ENCODE measurements at places on chromosomes 13 and 19.

DNA sequence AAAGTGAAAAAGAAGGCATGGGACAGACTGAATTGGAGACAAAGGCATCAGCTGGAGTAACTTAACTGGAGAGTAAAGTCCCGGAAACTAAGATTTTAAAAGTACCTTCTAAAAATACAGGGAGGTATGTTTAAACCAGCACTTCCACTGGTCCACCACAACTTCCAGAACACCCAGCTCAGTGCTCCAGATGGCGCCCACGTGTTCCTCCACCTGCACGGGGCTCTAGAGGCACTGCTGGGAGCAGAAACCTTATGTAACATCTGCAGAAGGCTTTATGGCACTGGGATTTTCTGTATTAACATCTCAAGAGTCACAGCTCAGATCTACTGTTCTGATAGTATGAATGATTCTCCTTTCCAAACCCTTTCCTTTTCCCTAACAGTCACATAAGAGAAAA, 252.1 kb downstream of the DCLK1 start:
- DNase-seq = no peak

DNA sequence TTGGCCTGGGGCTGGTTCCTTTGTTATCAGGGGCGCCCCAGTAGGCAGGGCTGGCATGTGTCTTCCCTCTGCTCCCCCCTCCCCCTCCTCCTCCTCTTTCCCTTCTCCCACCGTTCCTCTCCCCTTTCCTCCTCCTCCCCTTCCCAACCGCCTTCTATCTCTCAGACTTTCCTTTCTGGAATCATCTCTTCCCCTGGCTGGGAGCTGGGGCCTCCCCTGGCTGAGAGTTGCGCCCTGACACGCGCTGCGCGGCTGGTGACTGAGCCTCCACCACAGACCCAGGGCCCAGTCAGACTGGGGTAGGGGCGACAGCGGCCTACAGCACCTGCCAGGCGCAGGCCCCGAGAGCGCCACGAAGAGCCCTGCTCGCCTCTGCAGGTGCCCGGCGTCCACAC, 2.8 kb downstream of the PNMA8B start:
- no peak for DNase-seq

- DNase-seq = no peak
Observed at GRCh38 chr19:10155839-10156238, 36.1 kb upstream of the EIF3G start.

GRCh38 chr13:112000888-112001287, 66.1 kb upstream of the SOX1 start:
- no peak for DNase-seq

DNA sequence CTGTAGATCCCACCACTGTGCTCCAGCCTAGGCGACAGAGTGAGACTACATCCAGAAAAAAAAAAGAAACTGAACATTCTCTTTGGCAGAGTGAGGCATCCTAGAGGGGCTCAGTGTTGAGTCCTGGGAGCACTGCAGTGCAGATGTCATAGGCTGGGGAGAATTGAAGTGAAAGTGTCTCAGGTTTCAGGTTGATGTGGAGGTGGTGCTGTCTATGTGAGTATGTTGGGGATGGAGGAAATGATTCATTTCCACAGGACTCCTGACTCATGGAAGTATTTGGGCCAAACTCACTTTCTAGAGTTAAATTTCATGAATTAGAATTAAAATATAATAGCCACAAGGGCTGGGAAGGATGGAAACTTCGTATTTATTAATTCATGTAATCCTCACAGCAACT, 134.4 kb upstream of the TSC22D1 start:
- DNase-seq = peak; percentile 4
